Activated CD4-positive, alpha-beta T cell treated with anti-CD3 and anti-CD28 coated beads for 4 hours (primary cell): ENCODE measurements at places on chromosomes 4 and X.

DNA sequence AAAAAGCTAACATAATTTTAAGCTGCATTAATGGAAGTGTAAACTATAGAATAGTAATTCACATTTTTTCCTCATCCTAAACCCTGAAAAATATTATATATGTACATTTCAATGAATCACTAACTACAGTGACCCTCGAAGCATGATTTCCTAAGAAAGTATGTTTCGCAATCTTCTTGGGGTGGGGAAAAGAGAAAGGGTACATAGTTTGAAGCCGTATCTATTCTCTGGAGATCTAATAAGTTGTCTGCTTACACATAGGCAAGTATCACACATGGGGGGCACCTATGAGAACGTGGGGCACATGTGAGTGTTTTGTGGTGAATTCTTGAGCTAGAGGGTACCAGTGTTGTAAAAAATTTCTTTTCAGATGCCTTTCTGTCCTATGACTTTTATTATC, 71.2 kb downstream of the JADE1 start:
- no peak for DNase-seq

GRCh38 chrX:142156567-142156966, 48.5 kb downstream of the MAGEC2 start:
- DNase-seq: no peak

GRCh38 chr4:52641854-52642563, 17.1 kb downstream of the USP46 start:
- no peak for DNase-seq

DNA sequence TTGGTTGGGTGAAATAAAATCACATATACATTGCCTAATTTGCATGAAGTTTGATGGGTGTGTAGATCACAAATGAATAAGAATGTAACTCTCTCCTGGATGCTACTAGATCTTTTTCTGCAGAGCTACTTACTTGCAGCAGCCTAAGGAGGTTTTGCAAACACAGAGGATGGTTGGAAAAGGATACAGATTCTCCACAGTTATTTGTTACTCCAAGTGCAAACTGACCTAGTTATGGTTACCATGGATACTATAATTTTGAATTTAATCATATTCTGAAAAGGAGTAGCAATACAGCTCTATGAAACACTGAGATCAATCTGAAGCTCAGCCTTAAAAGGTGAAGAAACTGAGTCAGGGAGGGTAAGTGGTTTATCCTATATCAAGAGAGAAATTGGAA, 9.1 kb upstream of the ARHGEF38 start:
- DNase-seq: no peak

GRCh38 chr4:146436423-146437162, 85.1 kb downstream of the SLC10A7 start:
- DNase-seq: no peak

- DNase-seq: no peak
Measured at GRCh38 chr4:125440814-125441213, 126.1 kb downstream of the FAT4 start.

GRCh38 chr4:156536661-156537060, 434.9 kb downstream of the PDGFC start:
- DNase-seq: no peak

DNA sequence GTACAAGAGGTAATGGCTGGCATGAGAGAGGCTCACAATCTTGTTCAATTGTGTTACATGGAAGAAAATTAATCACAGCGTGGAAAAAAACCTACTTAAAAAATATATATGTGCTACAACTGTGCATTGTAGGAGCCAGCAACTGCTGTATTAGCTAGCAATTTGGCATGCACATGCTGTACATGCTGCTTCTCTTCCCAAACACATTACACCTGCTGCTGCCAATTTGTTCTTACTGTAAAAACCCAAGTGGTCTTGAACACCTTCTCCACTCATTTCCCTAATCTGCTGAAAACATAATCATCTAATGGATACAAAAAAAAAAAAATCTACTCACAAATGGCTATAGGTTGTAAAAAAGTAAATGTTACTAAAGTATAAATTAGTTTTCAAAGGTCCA, 264.2 kb downstream of the INPP4B start:
- no peak for DNase-seq

GRCh38 chrX:110408949-110409588, 50.4 kb downstream of the RTL9 start:
- no peak for DNase-seq
